ENCODE measurements at places on chromosomes 7 and 10.

- DNase-seq = no peak
Observed at GRCh38 chr7:52842202-52842900, 193.1 kb upstream of the POM121L12 start.

GRCh38 chr7:158395780-158396278 lies 191.8 kb downstream of the PTPRN2 start:
- DNase-seq = no peak

DNA sequence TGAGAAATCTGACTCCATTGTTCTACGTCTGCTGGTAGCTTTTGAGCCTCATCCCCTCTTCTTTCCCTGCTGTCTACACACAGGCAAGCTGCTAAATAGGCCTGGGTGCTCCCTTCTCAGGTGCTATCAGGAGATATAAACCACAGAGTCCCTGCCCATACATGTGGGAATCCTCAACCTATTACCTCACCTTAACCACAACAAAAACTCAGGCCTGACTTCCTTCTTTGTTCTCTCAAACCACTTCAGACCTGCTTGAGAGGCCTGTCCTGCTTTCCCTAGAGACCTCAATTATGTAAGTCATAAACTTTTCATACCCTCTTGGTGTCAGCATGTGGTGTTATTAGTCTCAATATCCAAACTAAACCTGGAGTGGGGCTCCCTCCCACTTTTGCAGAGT lies 75.0 kb upstream of the MAGI2 start:
- DNase-seq = no peak

- no peak for DNase-seq
Observed at GRCh38 chr7:47347346-47347745, 234.6 kb downstream of the TNS3 start.

DNA sequence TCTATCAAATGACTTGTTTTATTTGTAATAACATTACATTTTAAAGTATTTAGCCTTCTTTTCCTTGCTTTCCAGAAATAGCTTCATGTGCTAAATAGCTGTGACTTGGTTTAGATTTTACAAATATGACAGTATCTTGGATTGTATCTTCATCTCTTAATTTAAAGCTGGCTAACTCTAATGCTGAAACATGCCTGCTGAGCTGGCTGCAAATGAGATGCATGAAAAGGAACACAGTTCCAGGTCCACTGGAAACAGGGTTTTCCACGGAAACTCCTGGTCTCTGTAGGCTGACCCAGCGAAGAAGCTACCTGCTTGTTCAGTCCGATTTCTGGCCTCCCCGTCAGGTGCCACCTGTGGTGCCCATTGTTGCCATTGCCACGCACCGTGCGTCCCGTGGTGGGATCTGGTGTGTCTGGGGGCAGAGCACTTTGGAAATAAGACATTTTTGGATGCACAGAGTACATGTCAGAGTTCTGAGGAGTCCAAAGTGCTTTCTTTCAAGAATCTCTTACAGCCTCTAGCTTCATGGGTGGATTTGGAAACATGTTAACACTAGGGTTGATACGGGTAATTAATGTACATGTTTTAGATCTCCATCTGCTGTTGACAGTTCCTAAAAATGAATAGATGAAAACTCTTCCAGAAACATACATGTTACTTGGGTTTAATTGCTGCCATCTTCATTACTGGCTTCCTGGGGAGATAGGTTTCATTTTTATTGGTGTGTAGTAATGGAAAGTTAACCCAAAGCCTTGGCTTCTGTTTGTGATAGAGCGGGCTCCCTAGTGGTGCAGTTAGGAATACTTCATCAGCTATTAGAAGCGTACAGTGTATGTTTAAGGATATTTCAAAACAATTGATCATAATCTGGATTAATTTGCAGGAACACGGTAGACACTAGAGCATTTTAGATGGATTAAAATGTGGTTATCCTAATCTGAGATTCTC lies 45.0 kb downstream of the SHH start:
- DNase-seq = no peak

DNA sequence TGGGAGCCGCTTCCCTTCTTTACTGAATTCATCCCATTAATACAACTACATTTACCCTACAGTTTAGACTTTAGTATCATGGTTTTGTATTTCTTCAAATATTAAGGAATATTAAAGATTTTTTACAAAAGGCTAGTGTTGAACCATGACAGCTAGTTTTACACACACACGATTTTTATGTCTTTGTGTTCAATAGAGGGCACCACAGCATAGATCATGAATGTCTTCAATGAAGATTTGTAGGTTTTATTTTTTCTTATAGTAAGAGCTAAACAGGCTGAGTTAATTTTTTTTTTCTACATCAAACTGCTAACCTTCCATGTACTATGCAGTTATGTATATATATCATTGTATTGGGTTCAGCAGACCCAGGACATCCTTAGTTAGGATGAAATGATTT lies 76.9 kb downstream of the SNX10 start:
- DNase-seq = no peak

GRCh38 chr10:7811000-7811399 lies 7.3 kb upstream of the TAF3 start:
- no peak for DNase-seq

DNA sequence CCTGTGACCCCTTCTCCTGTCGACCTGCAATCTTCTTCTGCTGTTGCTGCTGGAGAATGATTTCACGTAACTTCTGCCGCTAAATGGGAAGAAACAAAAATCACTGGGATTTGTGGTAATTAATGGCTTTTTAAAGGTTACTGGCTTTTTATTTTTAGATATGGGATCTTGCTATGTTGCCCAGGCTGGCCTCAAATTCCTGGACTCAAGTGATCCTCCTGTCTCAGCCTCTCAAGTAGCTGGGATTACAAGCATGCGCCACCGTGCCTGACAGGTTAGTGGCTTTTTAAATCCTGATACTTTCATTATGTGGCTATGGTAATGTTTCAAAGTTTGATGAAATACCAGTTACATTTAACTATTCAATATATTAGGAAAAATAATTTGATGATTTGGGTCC lies 154.6 kb downstream of the GALNT11 start:
- no peak for DNase-seq

- no peak for DNase-seq
Observed at GRCh38 chr7:124257638-124258308, 224.9 kb upstream of the TMEM229A start.

GRCh38 chr7:117088623-117089194 lies 135.4 kb downstream of the ST7 start:
- no peak for DNase-seq

DNA sequence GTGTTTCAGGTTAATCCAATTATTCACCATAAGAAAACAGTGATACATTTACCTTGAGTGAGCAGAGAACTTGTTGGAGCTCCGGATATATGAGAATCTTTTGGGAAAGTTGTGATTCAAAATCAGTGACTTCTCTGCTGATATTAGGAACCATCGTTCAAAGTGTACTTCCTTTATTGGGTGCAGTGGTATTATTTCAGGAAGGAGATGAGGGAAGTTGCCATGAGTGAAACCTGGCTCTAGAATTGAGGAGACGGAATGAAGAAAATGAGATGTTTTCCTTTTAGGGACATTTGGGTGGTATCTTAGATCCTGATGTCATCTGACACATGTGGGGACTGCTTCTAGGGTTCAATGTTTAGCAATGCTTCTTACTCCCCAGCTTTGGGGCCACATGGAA lies 343.9 kb downstream of the ABCA13 start:
- no peak for DNase-seq

DNA sequence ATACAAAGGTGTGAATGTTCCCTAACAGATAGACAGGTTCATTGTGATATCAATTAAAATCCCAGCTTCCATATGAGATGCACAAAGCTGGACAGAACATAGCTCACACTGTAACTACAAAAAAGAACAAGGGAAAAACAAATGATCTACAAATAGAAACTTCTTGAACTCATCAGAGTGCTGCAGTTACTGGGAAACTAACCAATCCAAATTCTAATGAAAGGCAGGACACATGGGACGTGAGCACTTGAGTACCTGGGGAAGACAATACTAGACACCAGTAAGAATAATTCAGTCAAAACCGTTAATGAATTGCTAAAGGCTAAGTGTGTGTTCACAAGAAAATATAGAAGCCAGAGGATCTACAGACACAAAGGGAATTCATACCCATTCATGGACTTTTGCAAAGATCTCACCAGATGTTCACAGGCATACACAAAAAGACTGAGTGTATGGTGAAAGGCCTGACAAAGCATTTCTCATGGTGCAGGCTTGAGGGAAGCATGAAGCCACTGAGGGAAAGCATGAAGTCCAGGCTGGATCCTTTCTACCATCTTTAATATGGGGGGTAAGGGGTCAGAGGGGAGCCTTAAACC lies 7.8 kb upstream of the GPR22 start:
- DNase-seq = no peak

DNA sequence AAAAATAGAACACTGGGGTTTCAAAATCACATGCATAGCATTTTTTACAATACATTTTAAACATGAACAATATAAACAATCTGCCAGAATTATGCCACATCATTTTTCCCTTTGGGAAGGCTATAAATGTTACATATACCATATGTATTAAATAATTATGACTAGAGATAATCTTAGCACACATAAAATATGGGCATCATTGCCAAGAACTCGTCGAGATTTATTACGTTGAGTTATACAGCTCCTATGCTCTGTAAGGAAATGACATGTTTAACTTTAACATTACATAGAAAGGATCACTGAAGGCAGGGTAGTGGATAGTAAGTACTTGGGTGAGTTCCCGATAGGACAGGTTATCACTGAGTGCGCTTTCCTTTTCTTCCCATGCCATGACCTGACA lies 267.8 kb downstream of the PARD3 start:
- DNase-seq = no peak

DNA sequence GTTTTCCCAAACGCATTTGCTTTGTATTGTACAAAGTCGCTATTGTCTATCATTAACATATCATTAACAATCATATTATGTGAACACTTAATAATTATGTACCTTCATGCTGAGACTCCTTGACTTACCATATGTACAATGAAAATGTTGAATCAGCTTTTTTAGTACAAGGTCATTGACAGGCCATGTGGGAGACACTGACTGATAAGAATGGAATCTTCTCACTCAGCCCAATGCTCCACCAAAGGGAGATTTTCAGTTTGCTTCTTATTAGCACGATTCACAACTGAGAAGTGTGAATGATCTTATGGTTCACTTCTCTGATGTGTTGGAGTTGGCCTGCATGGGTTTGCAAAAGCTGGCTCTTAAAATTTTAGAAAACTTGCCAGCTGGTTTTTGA lies 253.5 kb upstream of the TEX47 start:
- DNase-seq = no peak

DNA sequence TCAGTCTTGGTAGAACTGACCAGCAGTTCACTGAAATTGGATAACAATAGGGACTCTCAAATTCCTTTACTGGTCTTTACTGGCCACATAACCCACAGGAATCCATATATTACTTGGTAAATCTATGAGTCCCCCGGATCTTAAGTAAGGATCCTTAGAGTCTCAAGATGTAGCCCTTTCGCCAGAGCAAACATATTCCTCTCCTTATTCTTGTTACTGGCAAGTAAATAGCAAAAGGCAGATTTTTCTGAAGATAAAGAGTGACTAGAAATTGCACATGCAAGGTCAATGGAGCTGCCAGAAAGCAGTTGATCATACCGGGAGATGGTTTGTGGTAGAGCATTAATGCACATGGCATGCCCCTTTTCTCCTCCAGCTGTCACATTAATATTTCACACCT lies 283.0 kb downstream of the HDAC9 start:
- no peak for DNase-seq

DNA sequence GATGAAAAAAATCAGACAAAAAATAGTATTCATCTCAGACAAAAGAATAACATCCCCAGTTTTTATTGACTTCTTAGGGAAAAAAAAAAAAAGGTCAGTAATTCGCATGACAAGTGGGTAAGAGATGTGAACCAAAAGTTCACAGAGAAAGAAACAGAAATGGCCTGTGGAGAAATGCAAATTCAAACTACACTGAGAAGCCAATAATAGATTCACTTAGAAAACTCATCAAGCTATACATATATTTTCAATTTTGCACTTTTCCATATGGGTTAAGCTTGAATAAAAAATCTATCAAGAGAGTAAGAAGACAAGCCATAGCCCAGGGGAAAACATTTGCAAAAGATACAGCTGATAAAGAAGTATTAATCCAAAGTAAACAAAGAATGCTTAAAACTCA lies 28.0 kb downstream of the HERC4 start:
- no peak for DNase-seq

DNA sequence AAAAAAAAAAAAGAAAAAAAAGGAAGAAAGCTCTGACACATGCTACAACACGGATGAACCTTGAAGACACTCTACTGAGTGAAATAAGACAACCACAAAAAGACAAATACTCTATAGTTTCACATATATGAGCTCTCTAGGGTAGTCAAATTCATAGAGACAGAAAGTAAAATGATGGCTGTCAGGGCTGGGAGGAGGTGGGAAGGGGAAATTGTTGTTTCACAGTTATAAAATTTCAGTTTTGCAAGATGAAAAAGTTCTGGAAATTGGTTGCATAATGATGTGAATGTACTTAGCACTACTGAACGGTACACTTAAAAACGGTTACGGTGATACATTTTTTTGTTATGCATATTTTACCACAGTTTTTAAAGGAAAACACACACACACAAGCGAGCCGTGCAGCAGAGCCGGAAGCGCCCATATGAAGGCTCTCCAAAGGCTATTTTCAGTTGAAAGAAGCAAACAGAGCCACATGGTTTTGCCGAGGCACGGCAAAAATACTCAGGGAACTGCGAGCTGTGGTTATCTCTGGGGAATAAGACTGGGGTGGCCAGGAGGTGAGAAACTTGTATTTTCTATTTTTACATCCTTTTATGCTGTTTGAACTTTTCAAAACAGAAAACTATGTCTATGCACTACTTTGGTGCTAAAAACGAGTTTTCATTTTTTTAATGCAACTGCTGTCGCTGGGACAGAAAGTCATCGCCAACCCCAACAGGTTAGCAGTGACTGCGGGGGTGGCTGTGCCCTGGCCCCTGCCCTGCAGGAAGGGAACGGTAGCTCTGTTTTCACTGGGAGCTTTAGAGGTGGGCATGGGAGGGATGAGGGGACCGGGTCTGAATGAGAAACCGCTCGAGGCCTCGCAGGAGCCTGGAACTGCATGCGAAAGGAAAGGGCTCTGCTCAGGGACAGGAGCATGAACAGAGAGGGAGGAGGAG lies 132.9 kb downstream of the OAT start:
- no peak for DNase-seq

GRCh38 chr10:1739751-1740150 lies 2.4 kb upstream of the ADARB2 start:
- DNase-seq = no peak

GRCh38 chr7:101854084-101854865 lies 36.8 kb downstream of the CUX1 start:
- DNase-seq = no peak

DNA sequence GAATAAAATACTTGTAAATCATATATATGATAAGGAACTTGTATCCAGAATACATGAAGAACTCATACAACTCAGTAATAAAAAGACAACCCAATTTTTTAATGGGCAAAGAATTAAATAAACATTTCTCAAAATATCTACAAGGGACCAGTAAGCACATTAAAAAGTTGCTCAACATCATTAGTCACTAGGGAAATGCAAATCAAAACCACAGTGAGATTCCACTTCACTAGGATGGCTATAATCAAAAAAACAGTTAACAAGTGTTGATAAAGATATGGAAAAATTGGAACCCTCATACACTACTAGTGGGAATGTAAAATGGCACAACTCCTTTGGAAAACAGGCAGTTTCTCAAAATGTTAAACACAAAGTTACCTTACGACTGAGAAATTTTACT lies 40.3 kb upstream of the YAE1 start:
- DNase-seq = no peak

- DNase-seq = no peak
Observed at GRCh38 chr7:28107960-28108359, 72.6 kb downstream of the JAZF1 start.

All from activated CD8-positive, alpha-beta memory T cell treated with anti-CD3 and anti-CD28 coated beads for 24 hours (primary cell).